Thymus (tissue), 14 donors: ENCODE measurements at places on chromosomes 5 and 9. TPM values are rescaled to one million over a fixed set of nuclear protein-coding genes. Genes with fewer than 3 reads are reported as not detected.

GRCh38 chr9:83956436-83957247, 23.4 kb downstream of the HNRNPK start:
- peaks cover 11% of the 10 kb centered on the region for H3K4me1 ChIP-seq
- H3K4me3 ChIP-seq, result peak overlapping the region; percentile 96
- H3K27me3 ChIP-seq, result no peaks in the 10 kb centered on the region
- peak overlapping the region; percentile 91 for H3K27ac ChIP-seq

GRCh38 chr5:136729901-136730355, 364.6 kb upstream of the TRPC7 start:
- no peak overlapping the region for H3K27ac ChIP-seq
- no peaks in the 10 kb centered on the region for H3K27me3 ChIP-seq
- H3K4me1 ChIP-seq, result no peaks in the 10 kb centered on the region
- H3K4me3 ChIP-seq, result no peak overlapping the region
- DNase-seq, result no peak

- H3K36me3 ChIP-seq, result no peaks in the 10 kb centered on the region
- H3K27me3 ChIP-seq, result peaks cover 2% of the 10 kb centered on the region
- H3K4me1 ChIP-seq, result no peaks in the 10 kb centered on the region
- no peak overlapping the region for H3K4me3 ChIP-seq
These were observed 126.0 kb downstream of the WNK2 start for GRCh38 chr9:93309889-93310425.

The FAM153A gene
- 0.19 TPM for total RNA-seq

DNA sequence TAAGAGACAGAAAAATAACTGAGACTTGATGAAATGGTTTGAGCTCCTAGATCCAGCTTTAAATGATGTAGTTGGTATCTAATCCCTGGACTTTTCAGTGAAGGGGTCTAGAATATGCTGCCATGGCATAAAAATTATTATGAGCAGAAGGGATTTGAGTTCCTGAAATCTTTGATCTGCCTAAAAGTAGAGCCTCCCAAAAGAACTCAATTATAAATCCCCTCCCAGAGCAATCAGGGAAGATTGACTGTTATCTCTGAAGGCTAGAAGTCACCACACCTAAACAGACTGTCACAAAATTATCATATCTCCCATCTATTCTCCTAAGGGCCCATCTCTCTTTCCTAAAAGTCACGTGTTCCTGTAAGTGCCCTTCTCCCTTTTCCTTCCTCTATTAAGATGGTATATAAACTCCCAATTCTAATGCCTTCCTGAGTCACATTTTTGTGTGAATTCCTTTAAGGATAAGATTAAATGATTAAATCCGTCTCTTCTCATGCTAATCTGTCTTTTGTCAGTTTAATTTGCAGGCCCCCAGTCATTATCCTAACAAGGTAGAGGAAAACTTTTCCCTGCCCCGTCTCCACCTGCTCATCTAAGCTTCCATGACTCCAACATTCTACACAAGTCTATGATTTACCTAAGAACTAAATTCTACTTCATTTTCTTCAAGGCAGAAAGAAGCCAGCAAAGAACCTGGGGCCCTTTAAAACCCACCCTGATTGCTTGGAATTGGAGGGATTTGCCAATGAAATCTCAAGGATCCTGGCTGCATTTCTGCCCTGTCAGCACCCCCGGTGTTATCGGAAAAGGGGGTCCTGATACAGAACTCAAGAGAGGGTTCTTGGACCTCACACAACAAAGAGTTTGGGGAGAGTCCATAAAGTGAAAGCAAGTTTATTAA, 47.1 kb upstream of the PWWP2A start:
- no peak overlapping the region for H3K4me3 ChIP-seq
- H3K27ac ChIP-seq, result no peak overlapping the region
- peaks cover 2% of the 10 kb centered on the region for H3K27me3 ChIP-seq

The P4HA2 gene
- 16.5 TPM for total RNA-seq

The PCDHGA9 gene
- 0.66 TPM for total RNA-seq

GRCh38 chr9:70959366-70959765, 162.1 kb downstream of the TRPM3 start:
- no peak overlapping the region for H3K27ac ChIP-seq
- no peak overlapping the region for H3K4me3 ChIP-seq
- H3K36me3 ChIP-seq, result no peaks in the 10 kb centered on the region
- no peaks in the 10 kb centered on the region for H3K27me3 ChIP-seq
- no peaks in the 10 kb centered on the region for H3K4me1 ChIP-seq

DNA sequence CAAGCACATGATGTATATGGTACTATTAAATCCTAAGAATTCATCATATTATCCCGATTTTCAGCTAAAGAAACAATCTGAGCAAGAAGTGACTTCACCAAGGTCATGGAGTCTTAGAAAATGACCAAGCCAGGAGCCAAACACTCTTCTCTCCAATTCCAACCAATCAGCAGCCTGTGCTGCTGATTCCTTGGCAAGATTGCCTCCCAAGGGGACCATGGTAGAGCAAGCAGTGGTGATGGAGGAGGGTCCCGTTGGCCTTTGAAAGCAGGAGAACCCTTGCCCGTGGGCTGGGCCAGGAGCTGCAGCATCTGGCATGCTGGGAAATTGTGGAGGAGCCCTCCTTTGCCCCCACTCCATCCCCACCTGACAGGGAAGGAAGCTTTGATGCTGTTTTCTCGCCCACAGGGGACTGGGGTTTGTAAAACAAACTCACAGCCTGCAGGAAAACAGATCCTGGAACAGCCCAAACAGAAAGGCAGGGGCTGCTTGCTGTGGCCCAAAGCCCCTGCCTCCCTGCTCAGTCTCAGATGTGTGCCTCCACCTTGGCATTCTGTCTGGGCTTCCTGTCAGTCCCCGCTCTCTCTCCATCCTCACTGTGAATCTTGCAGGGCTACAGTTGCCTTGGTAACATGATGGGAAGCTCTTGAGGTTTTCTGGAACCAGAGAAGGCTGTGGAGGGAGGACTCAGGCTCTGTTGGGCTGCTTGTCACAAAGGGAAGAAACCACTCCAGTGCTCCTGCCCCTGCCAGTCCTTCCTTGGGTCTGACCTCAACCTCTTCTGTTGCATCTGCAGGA, 70.8 kb upstream of the HSPA9 start:
- H3K4me3 ChIP-seq, result no peak overlapping the region
- peaks cover 31% of the 10 kb centered on the region for H3K27me3 ChIP-seq
- H3K27ac ChIP-seq, result no peak overlapping the region
- no peaks in the 10 kb centered on the region for H3K4me1 ChIP-seq

DNA sequence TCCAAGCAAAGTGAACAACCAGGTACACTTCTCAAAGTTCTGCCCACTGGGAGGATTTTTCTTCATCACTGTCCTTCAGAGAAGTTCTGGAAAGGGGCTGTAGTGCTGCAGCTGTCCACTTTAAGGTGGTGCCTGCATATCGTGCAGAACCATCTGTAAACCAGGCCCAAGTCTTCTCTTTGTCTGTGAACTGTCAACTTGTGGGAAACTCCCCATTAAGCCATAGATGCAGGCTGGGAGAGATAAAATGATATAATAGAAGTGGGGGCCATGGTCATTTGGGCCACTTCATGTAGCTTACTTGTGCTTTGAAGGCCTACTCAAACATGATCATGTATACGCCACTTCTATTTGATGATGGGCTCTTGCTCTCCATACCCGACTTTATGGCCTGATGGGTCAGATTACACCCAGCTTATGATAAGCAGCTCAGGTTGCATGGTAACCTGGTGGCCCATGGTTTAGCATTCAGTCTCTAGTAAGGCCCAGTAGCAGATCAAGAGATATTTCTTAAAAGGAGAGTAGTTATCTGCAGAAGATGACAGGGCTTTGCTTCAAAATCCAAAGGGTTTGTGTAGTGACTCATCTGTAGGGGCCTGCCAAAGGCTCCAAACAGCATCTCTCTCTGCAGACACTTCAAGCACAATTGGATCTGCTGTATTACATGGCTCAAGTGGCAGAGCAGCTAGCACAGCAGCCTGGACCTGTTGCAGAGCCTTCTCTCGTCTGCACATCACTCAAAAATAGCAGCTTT, 15.7 kb upstream of the BTF3 start:
- no peaks in the 10 kb centered on the region for H3K4me1 ChIP-seq
- no peak overlapping the region for H3K27ac ChIP-seq
- H3K4me3 ChIP-seq, result no peak overlapping the region
- H3K27me3 ChIP-seq, result peaks cover 17% of the 10 kb centered on the region
- no peak for DNase-seq
